ENCODE measurements at places on chromosomes 16 and 17.

GRCh38 chr17:47745037-47745380, 12.0 kb downstream of the TBX21 start:
- no peak for DNase-seq

DNA sequence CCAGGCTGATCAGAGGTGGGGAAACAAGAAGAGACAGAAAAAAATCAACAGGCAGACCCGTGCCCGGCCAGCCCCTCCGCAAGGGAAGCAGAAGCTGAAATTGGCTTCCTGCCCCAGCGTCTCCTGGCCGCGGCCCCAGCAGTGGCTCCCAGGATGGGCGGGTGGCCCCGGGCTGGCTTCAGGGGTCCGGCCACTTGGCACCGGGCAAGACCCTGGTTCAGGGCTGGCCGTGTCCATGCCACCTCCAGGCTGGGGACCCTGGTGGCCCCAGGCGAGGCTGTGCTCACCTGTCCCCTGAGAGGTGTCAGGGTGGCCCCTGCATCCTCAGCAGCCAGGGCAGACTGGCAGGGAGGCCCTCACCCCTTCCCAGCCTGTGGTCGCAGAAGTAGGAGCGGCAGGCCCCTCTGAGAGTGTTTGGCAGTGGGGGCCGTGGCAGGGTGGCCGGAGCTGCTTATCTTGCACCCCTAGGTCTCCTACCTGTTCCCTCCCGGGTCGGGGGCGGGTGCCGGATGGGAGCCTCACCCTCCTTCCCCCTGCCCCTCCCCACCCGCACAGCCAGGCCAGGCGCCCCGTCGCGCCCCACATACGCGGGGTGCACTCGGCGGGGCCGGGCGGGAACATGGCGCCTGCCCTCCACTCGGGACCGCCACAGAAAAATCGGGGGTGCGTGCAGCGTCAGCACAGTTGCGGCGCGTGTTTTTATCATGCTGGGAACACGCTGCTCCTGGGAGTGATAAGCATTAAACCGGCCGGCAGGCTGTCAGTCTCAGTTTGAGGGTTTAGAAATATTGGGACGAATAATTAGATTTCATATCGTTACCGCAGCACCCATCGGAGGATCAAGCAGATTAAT, 46.7 kb upstream of the ZC3H18 start:
- no peak for DNase-seq

GRCh38 chr17:71413935-71414334, 706.9 kb upstream of the SOX9 start:
- DNase-seq: no peak

DNA sequence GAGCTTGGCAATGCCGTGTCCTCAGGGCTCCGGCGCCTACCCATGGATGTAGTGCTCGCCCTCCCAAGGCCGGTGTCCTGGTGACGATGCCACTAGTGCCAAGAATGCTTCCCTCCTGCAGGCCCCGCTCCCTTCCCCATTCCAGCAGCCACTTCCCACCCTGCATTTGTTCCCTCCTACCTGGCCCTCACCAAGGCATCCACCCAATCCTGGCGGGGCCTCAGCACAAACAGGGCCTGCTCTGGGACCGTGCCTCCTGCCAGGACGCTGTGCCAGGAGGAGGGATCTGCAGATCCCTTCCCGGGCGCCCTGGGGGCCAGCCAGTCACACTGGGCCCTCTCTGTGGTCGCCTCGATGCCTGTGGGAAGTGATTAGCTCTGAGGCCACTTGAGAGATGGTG, 25.1 kb downstream of the ABR start:
- DNase-seq: no peak

DNA sequence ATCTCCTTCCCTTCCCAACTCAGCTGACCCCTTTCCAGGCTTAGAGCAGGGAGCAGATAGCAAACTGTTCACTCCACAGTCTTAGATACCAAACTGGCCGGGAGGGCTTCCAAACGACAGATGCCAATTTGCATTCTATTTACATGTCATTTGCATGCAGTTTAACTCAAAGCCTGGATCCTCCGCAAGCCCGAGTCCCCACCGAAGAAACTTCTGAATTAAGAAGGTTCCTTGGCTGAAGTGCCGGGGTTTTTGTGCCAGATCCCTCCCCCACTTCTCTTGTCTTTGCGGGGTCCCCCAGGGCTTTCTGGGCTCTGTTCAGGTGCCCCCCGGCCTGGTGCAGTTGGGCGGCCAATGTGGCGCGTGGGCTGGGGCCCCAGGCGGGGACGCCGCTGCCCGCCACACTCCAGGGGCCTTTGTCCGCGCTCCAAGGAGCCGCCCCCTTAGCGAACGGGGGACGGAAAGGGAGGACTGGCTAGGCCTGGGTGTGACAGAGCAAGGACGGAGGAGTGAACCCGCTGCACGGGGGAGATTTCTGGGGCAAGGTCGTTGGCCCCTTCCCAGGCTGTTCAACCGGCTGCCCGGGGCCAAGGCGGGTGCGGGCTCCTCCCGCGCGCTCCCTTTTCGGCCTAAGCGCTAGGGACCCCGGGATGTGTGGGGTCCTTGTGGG, 1.2 kb downstream of the GPRC5B start:
- no peak for DNase-seq

GRCh38 chr16:73010150-73010676, 37.7 kb downstream of the ZFHX3 start:
- no peak for DNase-seq

- no peak for DNase-seq
Measured at GRCh38 chr17:2279707-2280106, 23.9 kb downstream of the SMG6 start.

DNA sequence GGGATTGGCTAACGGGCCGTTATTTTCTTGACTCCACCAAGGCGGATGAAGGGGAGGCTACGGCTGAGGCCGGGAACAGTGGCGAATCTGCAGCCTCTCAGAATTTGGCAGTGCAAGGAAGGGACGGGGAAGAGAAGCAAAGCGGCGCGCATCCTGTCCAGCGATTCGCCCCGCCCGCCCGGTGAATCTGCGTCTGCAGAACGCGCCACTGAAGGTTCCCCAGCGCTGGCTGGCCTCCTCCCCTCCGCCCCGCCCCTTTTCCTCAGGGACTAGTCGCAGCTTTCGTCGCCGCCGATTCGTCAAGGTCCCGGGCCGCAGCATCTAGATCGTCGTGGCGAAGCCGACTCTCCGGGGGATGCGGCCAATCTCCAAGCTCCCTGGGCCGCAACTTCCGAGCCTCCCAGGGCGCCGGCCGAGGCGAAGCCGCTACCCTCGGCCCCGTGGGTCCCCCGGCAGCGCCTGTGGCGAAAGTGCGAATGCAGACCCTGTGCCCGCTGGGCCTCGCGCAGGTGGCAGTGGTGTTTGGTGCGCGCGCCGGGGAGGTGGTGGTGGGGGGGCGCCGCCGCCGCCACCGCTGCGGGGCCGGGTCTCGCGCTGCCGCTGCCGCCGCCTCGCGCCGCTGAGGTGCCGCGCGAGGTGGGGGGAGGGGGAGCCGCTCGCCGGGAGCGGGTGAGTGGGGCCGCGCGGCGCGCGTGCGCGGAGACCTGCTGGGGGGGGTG, at the start of gene SETD1A:
Gene SETD1A, plus strand, starts transcription at position 299 of the 719 bp plus-strand sequence. CDS start 978 bp downstream, outside the sequence.
- peak; percentile 75 for DNase-seq

DNA sequence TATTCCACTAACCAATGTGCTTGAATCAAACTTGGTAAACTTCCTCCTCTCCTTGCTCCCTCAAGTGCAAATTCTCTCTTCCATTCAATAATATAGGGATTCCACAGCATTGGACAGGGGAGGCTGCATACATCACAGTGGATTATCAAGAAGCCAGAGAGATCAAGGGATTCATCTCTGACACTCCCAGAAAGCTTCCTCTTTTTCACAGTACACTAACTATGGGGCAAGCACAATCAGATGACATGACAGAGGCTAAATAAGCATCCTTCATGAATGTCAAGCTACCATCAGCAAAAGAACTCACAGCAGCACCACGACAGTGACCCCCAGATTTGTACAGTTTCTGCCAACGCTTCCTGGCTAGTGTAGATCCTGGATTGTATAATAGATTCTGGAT, 178.4 kb upstream of the C17orf78 start:
- DNase-seq: no peak

DNA sequence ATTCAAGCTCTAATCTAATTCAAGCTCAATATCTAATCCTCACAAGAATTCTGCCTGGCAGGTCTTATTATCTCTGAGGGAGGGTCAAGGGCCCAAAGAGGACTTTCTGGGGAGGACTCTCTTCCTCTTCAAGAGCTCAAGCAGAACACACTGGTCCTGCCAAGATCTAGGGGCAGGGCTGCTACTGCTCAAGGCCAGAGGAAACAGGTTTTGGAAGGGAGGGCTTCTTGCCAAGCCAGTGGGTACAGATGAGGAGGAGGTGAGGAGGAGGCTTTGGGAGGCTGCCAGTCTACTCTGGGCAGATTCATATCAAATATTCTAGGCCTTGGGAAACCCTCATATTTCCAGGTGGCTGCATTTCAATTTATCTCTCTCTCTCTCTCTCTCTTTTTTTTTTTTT, 51.8 kb upstream of the IL34 start:
- DNase-seq: no peak

- DNase-seq: no peak
Measured at GRCh38 chr16:15972046-15972868, 22.8 kb downstream of the ABCC1 start.

- DNase-seq: no peak
Measured at GRCh38 chr16:35377142-35377541, 1917.7 kb downstream of the TP53TG3F start.

GRCh38 chr17:17080781-17081180, 38.5 kb downstream of the MPRIP start:
- DNase-seq: no peak

- DNase-seq: no peak
Measured at GRCh38 chr17:17391668-17392370, 85.0 kb upstream of the MED9 start.

- no peak for DNase-seq
Measured at GRCh38 chr16:7849841-7850240, 517.2 kb downstream of the RBFOX1 start.

GRCh38 chr17:65966072-65966695, 225.7 kb downstream of the CEP112 start:
- no peak for DNase-seq

GRCh38 chr17:33204156-33204555, 88.9 kb downstream of the ASIC2 start:
- no peak for DNase-seq

- DNase-seq: no peak
Measured at GRCh38 chr17:48800626-48801217, 16.3 kb downstream of the TTLL6 start.

GRCh38 chr16:62059527-62059926, 23.3 kb upstream of the CDH8 start:
- DNase-seq: no peak

DNA sequence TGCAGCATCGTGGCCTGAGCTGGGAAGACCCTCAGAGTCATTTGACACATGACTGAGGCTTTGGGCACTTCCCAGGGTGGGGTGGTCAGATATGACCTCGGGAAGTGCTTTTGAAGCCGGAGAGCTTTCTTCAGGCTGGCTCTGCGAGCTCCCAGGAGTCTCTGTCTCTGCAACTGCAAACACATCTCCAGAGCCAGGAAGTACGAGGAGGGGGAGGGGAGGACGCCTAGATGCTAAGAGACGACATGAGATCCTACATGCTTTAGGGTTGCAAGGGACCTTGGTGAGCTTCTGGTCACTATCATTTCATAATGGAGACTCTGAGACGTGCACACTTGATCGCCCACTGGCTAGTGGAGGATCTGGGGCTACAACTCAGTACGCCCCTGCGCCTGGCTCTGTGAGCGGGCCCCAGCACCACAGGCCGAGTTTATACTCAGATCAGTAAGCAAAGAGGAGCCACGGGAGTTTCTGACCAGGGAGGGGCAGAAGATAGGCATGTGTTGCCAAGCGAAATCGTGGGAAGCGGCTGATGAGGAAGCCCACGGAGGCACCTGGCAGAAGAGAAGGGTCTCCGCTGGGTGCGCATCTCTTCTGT, 527 bp upstream of the MGAT5B start:
- DNase-seq: no peak

DNA sequence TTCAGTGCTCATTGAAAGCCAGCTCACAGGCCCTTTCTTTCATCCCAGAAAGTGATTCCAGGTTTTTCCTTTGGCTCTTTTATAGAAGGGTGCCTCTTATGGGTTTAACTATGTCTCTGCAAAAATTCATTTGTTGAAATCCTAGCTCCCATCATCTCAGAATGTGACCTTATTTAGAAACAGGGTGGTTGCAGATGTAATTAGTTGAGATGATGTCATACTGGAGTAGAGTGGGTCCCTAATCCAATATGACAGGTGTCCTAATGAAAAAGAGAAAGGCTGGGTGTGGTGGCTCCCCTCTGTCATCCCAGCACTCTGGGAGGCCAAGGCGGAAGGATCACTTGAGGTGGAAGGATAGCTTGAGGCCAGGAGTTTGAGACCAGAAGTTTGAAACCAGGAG, 64.2 kb upstream of the FAM20A start:
- DNase-seq: no peak

DNA sequence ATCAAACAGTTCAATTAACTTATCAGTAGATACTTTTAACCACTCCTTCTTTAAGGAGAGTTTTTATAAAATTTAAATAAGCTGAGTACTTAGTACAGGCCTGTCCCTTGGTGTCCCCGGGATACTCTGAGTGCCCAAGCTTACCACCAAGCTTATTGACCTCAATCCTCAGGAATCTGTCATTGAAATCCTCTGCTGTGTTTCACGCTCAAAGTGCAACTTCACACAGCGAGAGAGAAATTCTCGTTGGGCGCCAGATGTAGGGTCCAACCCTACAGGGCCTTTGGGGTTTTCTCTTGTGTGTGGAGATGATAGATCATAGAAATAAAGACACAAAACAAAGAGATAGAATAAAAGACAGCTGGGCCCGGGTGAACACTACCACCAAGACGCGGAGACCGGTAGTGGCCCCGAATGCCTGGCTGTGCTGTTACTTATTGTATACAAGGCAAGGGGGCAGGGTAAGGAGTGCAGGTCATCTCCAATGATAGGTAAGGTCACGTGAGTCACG, 65.3 kb upstream of the ARL4D start:
- no peak for DNase-seq

GRCh38 chr17:1713878-1714426, 3.8 kb upstream of the TLCD2 start:
- DNase-seq: no peak

GRCh38 chr17:27920569-27920968, 27.4 kb upstream of the LYRM9 start:
- no peak for DNase-seq

DNA sequence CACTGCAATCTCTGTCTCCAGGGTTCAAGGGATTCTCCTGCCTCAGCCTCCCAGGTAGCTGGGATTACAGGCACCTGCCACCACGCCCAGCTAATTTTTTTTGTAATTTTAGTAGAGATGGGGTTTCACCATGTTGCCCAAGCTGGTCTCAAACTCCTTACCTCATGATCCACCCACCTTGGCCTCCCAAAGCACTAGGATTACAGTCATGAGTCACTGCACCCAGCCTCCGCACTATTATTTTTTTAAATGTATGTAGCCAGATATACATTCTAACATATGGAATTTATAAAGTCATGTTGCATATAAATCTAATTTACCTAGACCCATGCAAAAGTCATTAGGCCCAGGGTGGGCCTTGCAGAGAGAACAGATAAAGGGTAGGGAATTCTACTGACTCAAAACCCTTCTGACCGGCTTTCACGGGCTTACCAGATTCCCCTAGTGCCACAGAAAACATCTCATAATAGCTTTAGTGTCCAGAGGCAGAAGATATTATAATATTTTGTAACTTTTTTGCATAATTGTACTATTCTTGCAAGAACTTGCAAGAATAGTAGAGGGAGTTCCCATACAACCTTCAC, 20.5 kb upstream of the HELZ start:
- no peak for DNase-seq

- DNase-seq: no peak
Measured at GRCh38 chr17:28733346-28733745, 4.8 kb downstream of the NEK8 start.

- no peak for DNase-seq
Measured at GRCh38 chr17:48678141-48678971, 44.0 kb downstream of the PRAC1 start.

- no peak for DNase-seq
Measured at GRCh38 chr17:80284631-80285030, 24.0 kb downstream of the RNF213 start.
